Stimulated activated CD8-positive, alpha-beta memory T cell treated with anti-CD3 and anti-CD28 coated beads, Interleukin-12 subunit alpha, Interleukin-12 subunit beta, amount 100 ng/mL, for 1 hour (primary cell): ENCODE measurements at places on chromosomes 4 and X.
A peak's percentile ranks its signal among the peaks of the same experiment; 100 is the strongest.

- DNase-seq: no peak
Measured at GRCh38 chr4:20096911-20097310, 154.8 kb upstream of the SLIT2 start.

DNA sequence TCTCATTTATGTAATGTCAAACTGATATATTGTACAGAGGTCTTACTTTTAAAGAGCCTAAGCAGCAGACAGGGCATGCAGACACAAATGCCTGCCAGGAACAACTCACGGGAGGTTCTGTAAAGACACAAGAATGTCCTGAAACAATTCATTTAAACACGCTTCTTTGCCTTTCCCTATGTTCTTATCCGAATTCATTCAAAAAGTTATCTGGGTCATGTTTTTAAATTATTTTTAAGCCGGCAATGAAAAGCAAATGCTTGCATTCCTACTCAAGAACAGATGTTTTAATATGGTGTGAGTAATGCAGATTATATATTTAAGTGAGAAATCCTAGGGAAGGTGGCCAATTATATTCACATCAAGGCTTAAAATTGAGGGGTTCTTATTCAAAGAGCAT, 192.6 kb downstream of the PDGFC start:
- DNase-seq: no peak

- no peak for DNase-seq
Measured at GRCh38 chr4:74449571-74450297, 4.8 kb downstream of the AREG start.

- no peak for DNase-seq
Measured at GRCh38 chr4:57544811-57545654, 434.8 kb upstream of the IGFBP7 start.

GRCh38 chr4:181517491-181517890, 725.7 kb upstream of the TENM3 start:
- no peak for DNase-seq

DNA sequence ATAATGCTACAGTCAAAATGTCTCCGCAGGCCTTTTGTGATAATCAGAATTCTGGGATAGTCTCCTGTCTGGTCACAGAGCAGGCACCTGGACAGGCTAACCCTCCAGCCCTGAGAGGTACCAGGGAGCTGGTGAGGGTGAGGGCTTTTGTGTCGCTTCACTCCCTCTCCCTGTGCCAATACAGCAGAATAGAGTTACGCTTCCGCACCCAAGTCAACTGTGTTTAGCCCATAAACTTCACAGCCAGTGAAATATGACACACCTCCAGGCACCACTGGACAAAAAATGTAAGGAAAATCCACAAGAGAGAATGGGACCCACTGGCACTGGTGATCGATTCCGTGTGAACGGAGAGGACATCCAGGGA, 1.3 kb downstream of the GAK start:
- DNase-seq: no peak

- DNase-seq: no peak
Measured at GRCh38 chr4:76435528-76436319, 695 bp downstream of the SHROOM3 start.

DNA sequence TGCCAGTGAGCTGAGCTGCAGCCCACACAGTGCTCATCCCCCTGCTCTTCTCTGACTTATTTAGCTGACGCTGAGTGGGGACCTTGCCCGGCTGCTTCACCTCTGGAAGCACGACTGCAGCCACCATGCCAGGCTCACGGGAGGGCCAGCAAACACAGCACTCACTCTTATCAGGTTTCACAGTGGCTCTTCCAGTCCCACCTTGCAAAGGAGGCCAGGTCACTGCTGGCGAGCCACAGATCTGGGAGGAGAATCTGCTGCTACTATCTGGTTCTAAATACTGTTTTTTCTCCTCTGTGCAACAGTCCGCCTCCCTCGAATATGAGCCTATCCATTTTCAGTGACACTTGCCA, 6.7 kb upstream of the SPON2 start:
- DNase-seq: no peak

- no peak for DNase-seq
Measured at GRCh38 chr4:72895408-72895807, 174.1 kb downstream of the COX18 start.

DNA sequence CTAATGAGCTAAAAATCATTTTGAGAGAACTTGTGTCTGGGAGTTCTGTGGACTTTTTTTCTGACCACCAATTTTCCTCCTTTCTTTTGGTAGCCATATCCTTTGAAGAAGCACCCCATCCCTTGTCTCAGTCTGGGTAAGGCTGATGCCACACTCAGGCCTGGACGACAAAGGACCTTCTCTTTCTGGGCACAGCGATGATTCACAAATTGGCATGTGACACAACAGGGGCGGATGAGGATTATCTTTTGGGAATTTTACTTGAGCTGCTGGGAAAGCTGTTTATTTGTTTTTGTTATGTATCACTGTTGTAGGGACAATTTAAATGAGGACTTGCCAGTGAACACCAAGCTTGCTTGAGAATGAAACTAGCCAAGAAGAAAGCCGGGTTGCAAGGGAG, 233.4 kb upstream of the HAND2 start:
- no peak for DNase-seq

GRCh38 chr4:116688536-116688935, 396.8 kb downstream of the TRAM1L1 start:
- no peak for DNase-seq

DNA sequence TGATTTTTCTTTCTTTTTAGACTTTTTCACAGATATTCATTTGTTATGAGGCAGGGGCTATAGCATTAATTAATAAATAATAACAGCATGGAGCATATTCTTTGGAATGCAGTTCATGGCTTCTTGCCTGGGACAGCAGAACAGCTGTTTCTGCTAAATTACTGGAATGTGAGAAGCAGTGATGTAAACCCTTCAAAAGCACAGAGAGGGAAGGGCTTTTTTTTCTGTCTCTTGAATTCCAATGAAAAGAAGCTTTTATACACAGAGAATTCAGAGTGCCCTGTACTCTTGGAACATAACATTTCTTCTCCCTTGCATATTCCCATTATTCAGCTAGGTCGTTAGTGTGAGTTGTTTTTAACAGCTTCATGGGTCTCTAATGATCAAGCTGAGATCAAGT, 28.5 kb upstream of the ANK2 start:
- no peak for DNase-seq

DNA sequence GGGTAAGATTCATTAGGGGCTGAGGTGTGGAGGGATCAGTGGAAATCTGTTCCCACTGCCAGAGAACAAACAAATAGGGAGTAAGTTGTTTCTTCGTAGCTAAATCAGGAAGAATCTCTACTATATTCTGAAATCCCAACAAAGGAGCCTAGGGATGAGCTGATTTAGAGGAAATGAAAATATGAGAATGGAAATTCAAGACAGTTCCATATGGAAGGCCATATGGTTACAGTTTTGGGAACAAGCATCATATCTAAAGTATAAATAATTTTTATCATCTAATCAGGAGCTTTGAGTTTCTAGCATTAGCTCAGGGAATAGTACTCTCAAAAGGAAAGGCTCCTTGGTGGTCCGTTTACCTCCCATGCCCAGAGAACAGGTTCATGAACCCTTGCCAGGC, 218.2 kb downstream of the AASDH start:
- DNase-seq: no peak

DNA sequence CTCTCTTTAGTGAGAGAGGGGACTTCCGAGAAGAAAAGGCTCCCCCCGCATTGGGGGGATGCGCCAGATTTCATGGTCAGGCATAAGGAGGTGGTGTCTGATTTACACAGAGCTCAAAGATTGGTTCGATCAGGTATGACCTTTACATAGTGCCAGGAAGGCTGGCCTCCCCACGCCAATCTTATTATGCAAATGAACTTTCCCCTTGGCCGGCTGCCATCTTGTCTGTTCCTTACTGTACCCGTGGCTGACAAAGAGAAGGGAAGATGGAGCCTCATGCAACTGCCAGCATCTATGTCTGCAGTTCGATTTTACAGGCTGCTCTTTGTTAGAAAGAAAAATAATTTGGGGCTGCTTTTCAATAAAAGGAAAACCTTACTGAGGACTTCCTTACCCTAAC, 197.2 kb downstream of the GPM6A start:
- no peak for DNase-seq

DNA sequence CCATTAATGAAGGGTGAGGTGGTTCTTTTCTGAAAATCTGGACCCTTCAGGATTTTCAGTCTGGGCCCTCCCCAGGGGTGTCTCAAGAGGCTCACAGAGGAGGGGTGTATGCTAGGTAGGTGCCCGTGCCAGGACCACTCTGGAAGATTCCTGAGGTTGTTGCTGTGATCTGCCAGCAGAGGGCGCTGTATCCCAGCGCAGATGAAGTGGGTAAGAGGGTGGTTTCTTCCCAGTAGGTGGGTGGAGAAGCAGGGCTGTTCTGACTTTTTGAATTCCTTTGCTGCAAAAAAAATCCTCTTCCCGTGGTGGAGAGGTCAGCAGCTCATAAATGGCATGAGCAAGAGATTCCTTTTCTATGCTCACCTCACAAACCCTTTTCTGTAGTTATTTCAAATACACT, 51.1 kb downstream of the SCML1 start:
- peak; percentile 14 for DNase-seq

DNA sequence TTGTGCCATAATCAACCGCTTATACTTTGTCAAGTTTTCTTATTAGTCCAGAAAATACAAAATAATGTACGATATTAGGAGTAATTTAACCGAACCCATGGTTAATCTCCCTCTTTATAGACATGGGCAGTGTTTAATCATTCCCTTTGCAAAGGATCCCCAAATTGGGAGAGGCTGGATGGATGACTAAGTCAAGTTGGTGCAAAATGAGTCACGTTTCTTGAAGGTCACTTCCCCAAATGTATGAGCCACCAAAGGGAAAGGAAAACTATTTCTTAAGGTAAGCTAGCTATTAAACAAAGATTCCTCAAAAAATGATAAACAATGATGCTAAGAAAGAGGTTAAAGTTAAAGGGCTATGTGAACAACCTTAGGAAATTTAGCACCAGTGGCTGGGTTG, 17.5 kb downstream of the MAML3 start:
- DNase-seq: no peak

DNA sequence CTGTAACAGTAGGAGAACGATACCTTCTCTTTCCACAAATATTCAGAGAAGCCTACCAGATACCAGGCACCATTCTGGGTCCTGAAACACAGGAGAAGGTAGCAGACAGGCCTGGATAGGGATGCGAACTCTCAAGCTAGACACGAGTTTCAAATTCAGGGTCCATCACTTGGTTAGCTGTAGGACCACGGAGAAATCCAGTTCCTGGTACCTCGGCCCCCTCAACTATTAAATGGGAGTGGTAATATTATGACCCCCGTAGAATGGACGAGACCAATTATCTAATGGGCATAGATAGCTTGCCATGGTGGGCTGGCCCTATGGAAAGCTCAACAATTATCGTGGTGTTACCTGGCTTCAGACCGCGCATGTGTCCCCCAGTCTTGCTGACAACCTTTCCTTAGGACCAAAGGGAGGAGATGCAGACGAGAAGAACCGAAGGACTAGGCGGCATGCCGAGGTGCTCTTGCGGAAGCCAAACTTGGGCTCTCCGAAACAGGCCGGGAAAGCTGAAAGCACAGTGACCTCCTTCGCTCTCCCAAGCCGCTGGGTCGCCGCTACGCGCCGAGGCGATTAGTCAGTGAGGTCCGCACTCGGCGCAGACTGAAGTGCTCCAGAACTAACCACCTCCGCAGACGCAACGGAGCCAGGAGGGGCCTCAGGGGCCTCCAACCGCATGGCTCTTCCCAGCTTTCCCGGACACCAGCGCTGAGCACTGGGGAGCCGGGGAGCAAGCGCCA, 19.6 kb downstream of the NKX3-2 start:
- DNase-seq: no peak

DNA sequence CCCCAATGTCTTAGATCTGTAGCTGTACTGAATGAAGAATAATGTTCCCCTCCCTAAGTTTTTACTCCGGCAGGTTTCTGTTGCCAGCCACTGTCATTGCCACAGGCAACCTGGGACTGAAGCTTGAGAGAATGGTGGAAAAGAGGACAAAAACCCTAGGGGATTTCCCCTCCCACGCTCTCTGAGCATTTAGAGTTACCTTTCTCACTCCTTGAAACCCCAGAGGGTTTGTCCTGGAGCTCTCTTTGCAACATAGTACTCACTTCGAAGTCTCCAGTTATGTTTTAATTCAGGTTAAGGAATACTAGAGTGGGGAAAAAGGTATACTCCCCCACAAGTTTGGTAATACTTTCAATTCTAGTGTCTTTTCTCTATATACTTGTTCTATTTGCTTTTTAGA, 31.5 kb downstream of the F8 start:
- no peak for DNase-seq

GRCh38 chrX:19798423-19798822, 89.0 kb downstream of the SH3KBP1 start:
- no peak for DNase-seq

DNA sequence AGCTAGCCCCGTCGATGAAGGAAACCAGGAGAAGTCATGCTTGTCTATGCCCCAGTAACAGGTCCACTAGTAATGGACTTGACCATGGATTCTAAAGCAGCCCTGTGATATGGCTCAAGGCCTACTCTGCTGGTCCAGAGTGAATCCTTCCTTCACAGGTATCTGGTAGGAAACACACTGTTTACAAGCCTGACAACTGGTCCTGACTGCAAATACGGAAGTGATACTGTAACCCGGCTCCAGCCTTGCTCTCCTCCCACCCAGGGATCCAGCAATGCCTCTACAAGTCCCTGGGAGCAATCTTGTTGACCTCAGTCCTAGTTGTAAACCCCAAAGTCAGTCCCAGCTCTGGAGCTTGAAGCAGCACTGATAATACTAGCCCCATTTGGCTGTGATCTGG, 239.2 kb upstream of the GRID2 start:
- no peak for DNase-seq

GRCh38 chr4:176614793-176615192, 177.9 kb downstream of the VEGFC start:
- no peak for DNase-seq

GRCh38 chr4:145929415-145930178, 9.0 kb downstream of the ZNF827 start:
- DNase-seq: no peak

DNA sequence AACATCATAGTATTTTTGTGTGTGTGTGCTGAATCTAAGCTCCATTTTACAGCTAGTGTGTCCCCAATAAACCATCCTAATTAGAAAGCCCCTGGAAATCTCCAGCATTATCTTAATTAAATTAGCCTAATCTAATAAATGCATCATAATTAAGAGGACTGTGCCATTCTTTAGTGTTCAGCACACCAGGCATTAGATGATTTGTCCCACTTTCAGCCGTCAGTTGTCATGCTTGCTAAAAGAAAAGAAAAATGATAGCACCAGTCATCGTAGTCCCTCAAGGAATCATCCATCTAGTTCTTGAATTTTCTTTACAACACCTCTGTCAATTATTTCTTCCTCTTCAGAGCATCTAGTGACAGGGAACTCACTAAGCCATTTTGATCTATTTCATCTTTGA, 155.9 kb downstream of the PALLD start:
- DNase-seq: no peak

GRCh38 chr4:3807822-3808496, 41.8 kb downstream of the ADRA2C start:
- DNase-seq: no peak

- no peak for DNase-seq
Measured at GRCh38 chr4:56653461-56654237, 27.4 kb downstream of the HOPX start.

GRCh38 chrX:18548996-18549395, 122.9 kb downstream of the RS1 start:
- DNase-seq: no peak

GRCh38 chrX:8850478-8850877, 49.3 kb upstream of the FAM9A start:
- no peak for DNase-seq

GRCh38 chr4:103156106-103156505, 42.0 kb downstream of the CENPE start:
- no peak for DNase-seq

GRCh38 chr4:147586637-147587036, 30.6 kb upstream of the TMEM184C start:
- DNase-seq: no peak

- no peak for DNase-seq
Measured at GRCh38 chrX:45592101-45592500, 391.4 kb upstream of the DIPK2B start.
